ENCODE measurements at places on chromosomes 4 and X.
A peak's percentile ranks its signal among the peaks of the same experiment; 100 is the strongest.

GRCh38 chr4:155722336-155722735 is 36.5 kb upstream of the GUCY1B1 start:
- DNase-seq: no peak

GRCh38 chr4:145299380-145300076 is 119.1 kb upstream of the OTUD4 start:
- peak; percentile 87 for DNase-seq

GRCh38 chr4:88826771-88827170 is 129.1 kb upstream of the NAP1L5 start:
- no peak for DNase-seq

GRCh38 chr4:82798168-82799005 is at the start of gene SCD5:
Gene SCD5, minus strand, starts transcription at chr4:82798796. Its CDS starts 259 bp downstream, at chr4:82798537.
- peak; percentile 47 for DNase-seq

- DNase-seq: no peak
These were observed 1.2 kb upstream of the AMER1 start for GRCh38 chrX:64206556-64207162.
